ENCODE measurements at places on chromosomes 5 and 9. TPM values are rescaled to one million over a fixed set of nuclear protein-coding genes. Genes with fewer than 3 reads are reported as not detected.

- DNase-seq = no peak
Observed at GRCh38 chr9:101468116-101468515, 32.5 kb upstream of the ALDOB start.

DNA sequence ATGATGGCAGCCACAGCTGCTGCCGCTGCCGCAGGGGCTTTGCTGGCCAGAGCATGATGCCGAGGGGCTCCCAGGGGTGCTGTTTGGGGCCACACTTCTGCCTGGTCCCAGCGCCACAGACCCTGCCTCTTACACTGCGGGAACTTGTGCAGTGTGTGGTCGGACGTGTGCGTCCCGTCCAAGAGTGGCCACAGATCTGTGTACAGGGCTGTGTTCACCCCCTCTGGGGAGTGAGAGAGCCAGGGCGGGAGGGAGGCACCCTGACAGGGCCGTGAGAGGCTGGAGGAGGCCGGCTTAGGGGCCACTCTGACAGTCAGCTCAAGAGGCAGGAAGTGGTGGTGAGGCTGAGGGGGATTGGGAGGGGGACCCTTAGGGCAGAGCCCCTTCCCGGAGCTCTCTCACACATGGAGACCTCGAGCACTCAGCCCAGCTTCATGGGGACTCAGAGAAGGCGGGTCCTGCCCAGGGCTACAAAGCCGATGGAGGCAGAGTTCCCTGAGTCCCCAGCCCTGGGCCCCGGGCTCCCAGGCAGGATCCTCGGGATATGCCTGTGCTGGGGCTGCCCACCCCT, 13.1 kb upstream of the CARD19 start:
- DNase-seq = no peak

- DNase-seq = no peak
Observed at GRCh38 chr5:149039506-149039905, 23.4 kb downstream of the SH3TC2 start.

- peak; percentile 100 for DNase-seq
Observed at GRCh38 chr9:128702445-128702948, at the start of gene PKN3. Gene PKN3 (plus strand): TSS chr9:128702503. CDS start chr9:128702916, 413 bp downstream.

DNA sequence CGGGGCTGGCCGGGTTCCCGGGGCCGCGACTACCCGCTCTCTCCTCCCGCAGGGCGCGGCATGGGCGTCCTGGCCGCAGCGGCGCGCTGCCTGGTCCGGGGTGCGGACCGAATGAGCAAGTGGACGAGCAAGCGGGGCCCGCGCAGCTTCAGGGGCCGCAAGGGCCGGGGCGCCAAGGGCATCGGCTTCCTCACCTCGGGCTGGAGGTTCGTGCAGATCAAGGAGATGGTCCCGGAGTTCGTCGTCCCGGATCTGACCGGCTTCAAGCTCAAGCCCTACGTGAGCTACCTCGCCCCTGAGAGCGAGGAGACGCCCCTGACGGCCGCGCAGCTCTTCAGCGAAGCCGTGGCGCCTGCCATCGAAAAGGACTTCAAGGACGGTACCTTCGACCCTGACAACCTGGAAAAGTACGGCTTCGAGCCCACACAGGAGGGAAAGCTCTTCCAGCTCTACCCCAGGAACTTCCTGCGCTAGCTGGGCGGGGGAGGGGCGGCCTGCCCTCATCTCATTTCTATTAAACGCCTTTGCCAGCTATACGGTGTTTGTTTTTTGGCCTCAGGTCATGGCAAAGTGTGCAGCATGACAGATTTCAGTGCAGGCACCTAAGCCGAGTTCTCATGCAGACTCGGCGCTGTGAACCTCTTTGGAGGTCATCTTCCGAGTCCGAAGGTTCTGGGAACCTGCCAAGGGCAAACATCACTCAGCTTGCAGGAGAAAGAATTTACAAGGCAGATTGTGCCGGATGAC, 516 bp downstream of the MRPL41 start:
- peak; percentile 23 for DNase-seq

DNA sequence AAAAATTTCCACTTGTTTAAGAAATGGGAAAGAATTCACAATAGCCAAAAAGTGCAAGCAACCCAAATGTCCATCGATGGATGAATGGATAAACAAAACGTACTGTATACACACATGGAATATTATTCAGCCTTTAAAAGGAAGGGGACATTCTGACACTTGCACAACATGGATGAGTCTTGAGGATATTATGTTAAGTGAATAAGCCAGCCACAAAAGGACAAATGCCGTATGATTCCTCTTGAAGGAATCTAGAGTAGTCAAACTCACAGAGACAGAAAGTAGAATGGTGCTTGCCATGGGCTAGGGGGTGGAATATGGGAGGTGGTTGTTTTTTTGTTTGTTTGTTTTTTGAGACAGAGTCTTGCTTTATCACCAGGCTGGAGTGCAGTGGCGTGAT, 3.8 kb upstream of the ATP6V0E1 start:
- no peak for DNase-seq

- DNase-seq = no peak
Observed at GRCh38 chr5:116032094-116032517, at the start of gene ARL14EPL. Gene ARL14EPL (plus strand): TSS chr5:116032472. CDS start chr5:116051466, 18,994 bp downstream.

GRCh38 chr5:66232706-66233445, 88.8 kb downstream of the SREK1 start:
- peak; percentile 10 for DNase-seq

GRCh38 chr5:163347671-163348070, 89.7 kb upstream of the CCNG1 start:
- peak; percentile 68 for DNase-seq

- no peak for DNase-seq
Observed at GRCh38 chr9:72579880-72580550, 58.6 kb downstream of the TMC1 start.

GRCh38 chr5:107431536-107431935, 239.2 kb downstream of the EFNA5 start:
- no peak for DNase-seq

GRCh38 chr5:76807296-76807695, 11.5 kb upstream of the F2RL1 start:
- no peak for DNase-seq

SEMA5A gene
- 31.9 TPM for total RNA-seq

COL27A1 gene
- 15.3 TPM for total RNA-seq

TRPM6 gene
- not detected for total RNA-seq
